ENCODE measurements at places on chromosomes 1 and 21.
A peak's percentile ranks its signal among the peaks of the same experiment; 100 is the strongest.

DNA sequence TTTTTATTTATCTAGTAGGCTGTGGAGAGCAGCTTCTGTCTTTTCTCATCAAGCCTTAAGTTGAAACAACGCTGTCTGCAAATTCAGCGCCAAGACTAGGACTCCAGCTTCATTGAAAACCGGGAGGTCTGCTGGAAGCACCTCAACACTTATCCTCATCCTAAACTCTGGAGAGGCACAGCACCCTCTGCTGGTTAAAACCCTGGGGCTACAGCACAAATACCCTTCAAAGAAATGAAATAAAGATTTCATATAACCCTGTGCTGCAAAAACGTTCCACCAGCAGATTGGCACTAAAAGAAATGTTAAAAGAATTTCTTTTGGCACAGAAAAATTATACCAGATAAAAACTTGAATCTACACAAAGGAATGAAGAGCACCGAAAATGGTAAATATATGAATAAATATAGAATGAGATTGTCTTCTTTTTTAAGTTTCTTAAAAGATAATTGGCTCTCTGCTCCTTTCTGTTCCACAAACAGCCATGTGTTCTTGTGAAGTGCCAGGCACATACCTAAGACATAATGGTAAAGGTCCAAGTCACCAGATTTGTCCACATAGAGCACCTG is 227.7 kb upstream of the SAMSN1 start:
- peak; percentile 23 for DNase-seq
- no peak overlapping the region for H3K4me3 ChIP-seq
- no peaks in the 10 kb centered on the region for H3K36me3 ChIP-seq
- H3K27me3 ChIP-seq: no peaks in the 10 kb centered on the region
- no peak overlapping the region for H3K27ac ChIP-seq
- H3K4me1 ChIP-seq: no peaks in the 10 kb centered on the region

- H3K36me3 ChIP-seq: peaks cover 58% of the 10 kb centered on the region
- no peaks in the 10 kb centered on the region for H3K4me1 ChIP-seq
- no peak overlapping the region for H3K27ac ChIP-seq
These were observed 18.9 kb downstream of the DBT start for GRCh38 chr1:100230765-100231164.

DNA sequence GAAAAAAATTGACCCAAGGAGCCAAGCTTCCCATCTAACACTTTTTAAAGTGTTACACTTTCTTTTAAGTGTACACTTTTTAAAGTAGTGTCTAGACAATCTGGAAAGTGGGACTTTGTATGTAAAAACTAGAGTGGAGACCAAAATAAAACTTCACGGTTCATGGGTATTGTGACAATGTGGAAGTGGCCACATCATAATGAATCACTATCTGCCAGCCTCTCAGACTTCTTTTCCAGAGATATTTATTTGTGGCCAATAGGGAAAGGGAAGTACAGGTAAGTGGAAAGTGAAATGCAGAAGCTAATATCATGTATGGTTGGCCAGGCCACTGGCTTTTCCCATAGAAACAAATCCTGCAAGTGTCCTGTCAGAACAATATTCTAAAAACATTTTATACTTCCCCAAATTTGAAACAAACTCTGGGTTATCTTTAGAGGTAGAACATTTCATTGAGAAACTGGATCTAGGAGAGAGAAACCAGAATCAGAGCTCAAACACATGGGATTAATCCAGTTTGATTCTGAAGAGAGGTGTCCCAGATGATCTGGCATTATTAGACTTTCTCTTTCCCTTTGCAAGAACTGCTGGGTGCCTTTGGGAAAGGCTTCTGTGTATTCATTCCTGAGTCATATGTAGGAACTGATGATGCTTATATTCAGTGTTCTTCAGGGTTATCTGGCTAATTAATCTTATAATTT is 2.0 kb downstream of the TNFSF18 start:
- no peaks in the 10 kb centered on the region for H3K27me3 ChIP-seq
- no peaks in the 10 kb centered on the region for H3K36me3 ChIP-seq
- no peak overlapping the region for H3K27ac ChIP-seq
- H3K4me3 ChIP-seq: no peak overlapping the region
- no peaks in the 10 kb centered on the region for H3K4me1 ChIP-seq
- no peak for DNase-seq

DNA sequence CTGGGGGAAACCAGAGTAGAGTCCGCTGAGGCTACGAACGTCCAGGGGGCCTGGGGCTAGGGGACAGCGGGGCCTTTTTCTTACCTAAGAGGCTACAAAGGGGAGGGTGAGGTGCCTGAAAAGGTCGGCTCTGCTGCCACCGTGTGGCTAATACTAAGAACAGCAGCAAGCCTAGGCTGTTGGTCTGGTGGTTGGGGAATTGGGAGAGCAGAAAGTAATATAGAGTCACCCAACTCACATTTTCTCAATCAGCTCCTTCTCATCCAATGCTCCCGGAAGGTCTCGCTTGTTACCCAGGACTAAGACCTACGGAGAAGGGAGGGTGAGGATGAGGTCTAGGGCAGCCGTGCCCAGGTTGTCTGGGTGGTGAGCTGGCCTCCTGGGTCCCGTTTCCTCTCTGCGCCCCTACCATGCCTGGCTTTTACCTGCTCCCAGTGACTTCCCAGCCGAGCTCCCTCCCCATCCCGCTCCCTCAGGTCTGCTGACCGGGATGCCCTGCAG is 9.3 kb downstream of the ARL8A start:
- H3K36me3 ChIP-seq: peaks cover 13% of the 10 kb centered on the region
- peaks cover 6% of the 10 kb centered on the region for H3K4me1 ChIP-seq
- 0 out of 2 replicates have a peak overlapping the region, but pooled peaks have one; percentile 17 for H3K27ac ChIP-seq
- DNase-seq: peak; percentile 69

DNA sequence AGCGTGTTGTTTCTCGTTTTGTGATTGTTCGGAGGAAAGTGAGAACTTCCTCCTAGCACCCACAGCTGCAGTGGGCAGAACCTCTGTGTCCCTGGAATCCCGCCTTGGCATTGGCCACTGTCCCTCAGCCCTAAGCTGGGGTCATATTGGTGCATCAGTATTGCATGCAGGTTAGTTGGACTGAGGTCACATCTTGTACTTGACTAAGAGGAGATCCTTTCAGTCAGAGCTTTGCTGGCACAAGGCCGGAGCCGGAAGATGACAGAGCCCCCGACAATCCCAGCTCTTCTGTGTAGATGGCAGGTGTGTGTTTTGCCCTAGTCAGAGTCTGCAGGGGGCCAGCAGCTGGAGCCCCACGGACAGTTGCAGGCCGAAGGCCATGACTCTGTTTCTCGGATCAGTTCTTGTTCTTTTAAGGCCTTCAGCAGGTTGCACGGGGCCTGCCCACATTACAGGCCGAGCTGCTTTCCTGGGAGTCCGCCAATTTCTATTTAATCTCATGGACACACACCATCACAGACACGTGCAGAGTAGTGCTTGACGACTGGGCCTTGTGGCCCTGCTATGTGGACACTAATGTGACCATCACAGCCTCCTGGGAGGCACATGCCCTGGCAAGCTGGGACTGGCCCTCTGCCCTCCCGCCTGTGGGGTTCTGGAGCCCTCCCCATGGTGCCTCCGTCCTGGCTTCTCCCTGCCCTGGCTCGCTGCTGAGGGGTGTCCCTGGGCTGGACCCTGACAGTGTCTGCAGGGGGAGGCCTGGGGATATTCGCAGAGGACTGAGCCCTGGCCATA is 14.9 kb downstream of the SNAP47 start:
- H3K36me3 ChIP-seq: no peaks in the 10 kb centered on the region
- no peak for DNase-seq
- H3K27me3 ChIP-seq: no peaks in the 10 kb centered on the region
- no peak overlapping the region for H3K27ac ChIP-seq
- H3K4me3 ChIP-seq: no peak overlapping the region
- H3K4me1 ChIP-seq: no peaks in the 10 kb centered on the region

DNA sequence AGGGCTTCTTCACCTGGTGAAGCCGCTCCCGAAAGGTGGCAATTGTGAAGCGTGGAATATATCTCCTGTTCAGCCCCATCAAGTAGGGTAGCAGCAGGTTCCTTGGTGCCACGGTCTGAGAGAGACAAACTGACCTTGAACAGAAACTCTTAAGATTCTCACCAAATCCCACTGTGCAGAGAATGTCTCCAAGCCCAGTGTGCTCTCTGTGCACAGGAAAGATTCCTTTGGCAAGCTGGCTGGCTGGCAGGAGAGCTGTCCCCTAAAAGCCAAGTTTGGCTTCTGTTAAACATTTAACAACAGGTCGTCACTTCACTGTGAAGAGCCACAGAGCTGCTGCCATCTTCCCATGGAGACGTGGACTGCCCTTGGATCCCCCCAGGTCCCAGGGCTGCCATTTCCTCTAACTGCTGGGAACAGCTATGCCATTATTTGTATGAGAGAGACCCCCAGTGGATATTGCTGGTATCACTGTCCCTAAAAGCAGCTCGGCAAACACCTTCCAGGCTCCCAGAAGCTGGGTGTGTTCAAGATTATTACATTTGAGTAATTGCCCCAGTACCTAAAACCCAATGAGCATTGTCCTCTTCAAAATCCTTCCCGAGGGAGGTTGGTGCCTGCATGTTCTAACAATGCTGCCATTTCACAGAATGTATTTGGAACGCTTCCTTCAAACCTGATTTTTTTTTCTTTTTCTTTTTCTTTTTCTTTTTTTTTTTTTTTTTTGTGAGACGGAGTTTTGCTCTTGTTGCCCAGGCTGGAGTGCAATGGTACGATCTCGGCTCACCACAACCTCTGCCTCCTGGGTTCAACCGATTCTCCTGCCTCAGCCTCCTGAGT is 71.8 kb downstream of the CD58 start:
- H3K27me3 ChIP-seq: no peaks in the 10 kb centered on the region
- peak; percentile 77 for DNase-seq
- H3K4me1 ChIP-seq: no peaks in the 10 kb centered on the region

DNA sequence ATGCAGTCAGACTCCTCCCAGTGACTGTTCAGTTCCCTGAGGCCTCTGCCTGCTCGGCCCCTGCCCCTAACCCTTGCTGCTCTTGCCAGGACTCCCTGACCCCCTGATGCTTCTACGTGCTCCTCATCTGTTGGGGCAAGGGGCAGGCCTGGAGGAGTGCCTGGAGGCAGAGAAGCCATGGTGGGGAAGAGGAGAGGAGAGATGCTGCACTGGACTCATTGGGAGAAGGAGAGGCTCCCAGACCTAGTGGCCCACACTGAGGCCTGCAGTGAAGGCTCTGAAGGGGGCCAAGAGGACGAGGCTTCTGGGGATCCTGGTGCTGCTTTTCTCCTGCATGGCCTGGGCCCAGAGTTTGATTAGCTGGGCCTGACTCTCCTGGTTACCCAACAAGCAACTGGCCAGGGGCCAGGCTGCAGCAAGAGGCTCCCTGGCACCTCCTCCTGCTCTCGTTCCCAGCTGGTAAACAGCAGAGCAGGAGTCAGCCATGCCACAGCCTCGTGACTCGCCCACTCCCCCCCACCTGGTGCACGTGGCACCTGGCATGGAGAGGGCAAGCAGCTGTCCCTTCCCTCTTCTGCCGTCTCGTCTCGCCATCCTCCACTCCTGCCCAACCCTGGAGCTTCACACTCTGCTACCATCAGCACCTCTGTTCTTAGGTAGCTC is 847 bp upstream of the RORC start:
- H3K4me3 ChIP-seq: no peak overlapping the region
- DNase-seq: no peak
- H3K4me1 ChIP-seq: peaks cover 17% of the 10 kb centered on the region
- H3K36me3 ChIP-seq: no peaks in the 10 kb centered on the region
- H3K27ac ChIP-seq: no peak overlapping the region

DNA sequence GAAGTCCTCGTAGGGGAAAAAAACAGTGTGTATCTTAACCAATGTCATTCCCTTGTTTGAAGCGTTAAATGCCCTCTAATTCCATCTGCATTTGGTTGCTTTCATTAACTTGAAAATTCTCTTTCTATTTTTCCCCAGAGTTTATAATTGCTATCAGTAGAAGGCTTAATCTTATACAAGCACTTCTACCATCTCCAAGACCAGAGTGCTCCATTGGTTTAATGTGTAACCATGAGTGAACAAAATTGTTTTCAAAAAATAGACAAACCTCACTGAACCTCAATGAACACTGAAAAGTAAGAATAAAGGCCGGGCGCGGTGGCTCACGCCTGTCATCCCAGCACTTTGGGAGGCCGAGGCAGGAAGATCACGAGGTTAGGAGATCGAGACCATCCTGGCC is 141.3 kb downstream of the RGS7 start:
- no peaks in the 10 kb centered on the region for H3K36me3 ChIP-seq
- no peak overlapping the region for H3K27ac ChIP-seq
- H3K4me3 ChIP-seq: no peak overlapping the region
- no peak for DNase-seq

DNA sequence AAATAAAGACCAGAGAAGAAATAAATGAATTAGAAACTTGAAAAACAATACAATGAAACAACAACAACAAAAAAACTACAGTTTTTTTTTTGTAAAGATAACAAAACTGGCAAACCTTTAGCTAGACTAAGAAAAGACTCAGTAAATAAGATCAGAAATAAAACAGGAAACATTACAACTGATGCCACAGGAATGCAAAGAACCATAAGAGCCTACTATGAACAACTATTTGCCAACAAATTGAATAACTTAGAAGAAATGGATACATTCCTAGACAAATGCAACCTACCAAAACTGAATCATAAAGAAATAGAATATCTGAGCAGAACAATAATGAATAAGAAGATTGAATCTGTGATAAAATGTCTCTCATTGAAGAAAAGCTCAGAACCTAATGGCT is 742.0 kb downstream of the ADGRL2 start:
- H3K4me3 ChIP-seq: no peak overlapping the region
- no peaks in the 10 kb centered on the region for H3K4me1 ChIP-seq
- no peak overlapping the region for H3K27ac ChIP-seq
- H3K27me3 ChIP-seq: no peaks in the 10 kb centered on the region
- no peaks in the 10 kb centered on the region for H3K36me3 ChIP-seq

- no peak overlapping the region for H3K27ac ChIP-seq
- no peaks in the 10 kb centered on the region for H3K4me1 ChIP-seq
- H3K36me3 ChIP-seq: no peaks in the 10 kb centered on the region
- peak overlapping the region; percentile 71 for H3K4me3 ChIP-seq
- no peak for DNase-seq
These were observed 317 bp downstream of the SPAG17 start for GRCh38 chr1:118184739-118185083.

DNA sequence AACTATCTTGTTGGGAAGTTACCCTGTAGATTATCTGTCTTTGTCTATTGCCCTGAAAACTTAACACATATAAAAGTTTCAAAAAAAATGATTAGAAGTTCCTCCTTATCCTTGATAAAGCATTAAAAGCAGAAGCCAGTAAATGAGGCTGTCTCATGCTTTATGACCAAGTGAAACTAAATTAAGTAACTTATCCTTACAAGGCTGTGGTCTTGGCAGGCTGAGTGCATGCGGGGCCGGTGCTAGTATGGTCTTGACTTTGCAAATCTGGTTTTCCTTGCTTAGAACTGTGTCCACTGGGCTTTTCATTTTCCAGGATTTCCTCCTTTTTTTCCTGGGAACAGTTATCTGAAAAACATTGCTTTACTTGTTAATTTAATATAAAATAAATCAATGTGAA is 43.1 kb downstream of the PCNX2 start:
- H3K36me3 ChIP-seq: peaks cover 35% of the 10 kb centered on the region
- H3K27ac ChIP-seq: no peak overlapping the region
- H3K4me1 ChIP-seq: no peaks in the 10 kb centered on the region
- DNase-seq: no peak
- no peaks in the 10 kb centered on the region for H3K27me3 ChIP-seq

All from H1 (cell line).